ENCODE measurements at places on chromosomes 16 and 17.

- DNase-seq: no peak
These were observed 8.4 kb upstream of the PPP1R1B start for GRCh38 chr17:39618246-39618913.

- DNase-seq: peak; percentile 34
These were observed at the start of gene SEZ6 for GRCh38 chr17:29005936-29006511. TSS of gene SEZ6 (minus strand) at chr17:29006033. CDS start at chr17:29005869, 164 bp downstream.

GRCh38 chr17:82893779-82894178 is 54.0 kb upstream of the ZNF750 start:
- DNase-seq: no peak

GRCh38 chr17:9057310-9057709 is 36.0 kb downstream of the NTN1 start:
- DNase-seq: no peak

DNA sequence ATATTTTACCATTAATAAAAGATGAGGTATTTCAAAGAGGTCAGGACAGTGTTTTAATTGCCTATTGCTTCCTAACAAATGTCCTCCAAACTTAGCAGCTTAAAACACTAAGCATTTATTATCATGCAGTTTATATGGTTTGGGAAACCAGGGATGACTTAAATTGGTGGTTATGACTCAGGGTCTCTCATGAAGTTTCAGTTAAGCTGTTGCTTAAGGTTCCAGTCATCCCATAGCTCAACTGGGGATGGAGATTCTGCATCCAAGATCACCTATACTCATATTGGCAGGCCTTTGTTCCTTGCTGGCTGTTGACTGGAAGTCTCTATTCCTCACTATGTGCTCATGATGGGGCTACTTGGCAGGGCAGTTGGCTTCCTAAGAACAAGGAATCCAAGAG is 1329.9 kb upstream of the GOT2 start:
- no peak for DNase-seq

DNA sequence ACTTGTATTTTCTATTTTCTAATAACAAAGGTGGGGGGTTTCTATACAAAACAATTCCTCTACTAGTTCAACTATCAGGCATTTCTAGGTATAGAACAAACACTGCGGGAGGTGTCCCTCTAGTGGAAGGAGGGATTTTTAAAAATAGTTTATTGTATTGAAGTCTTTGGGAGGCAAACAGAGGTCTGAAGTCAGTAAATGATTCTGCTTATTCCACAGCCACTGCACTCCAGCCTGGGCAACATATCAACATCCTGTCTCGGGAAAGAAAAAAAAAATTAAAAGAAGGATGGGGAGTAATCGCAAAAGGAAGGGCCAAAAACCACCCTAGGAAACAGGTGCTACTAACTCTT is 648 bp upstream of the ERCC4 start:
- peak; percentile 54 for DNase-seq

- DNase-seq: no peak
These were observed 110.0 kb downstream of the N4BP1 start for GRCh38 chr16:48499923-48500381.

GRCh38 chr17:74779948-74780400 is 3.8 kb upstream of the NAT9 start:
- DNase-seq: peak; percentile 79

- DNase-seq: no peak
These were observed 140.8 kb downstream of the PRKCA start for GRCh38 chr17:66443166-66443565.

GRCh38 chr16:86086471-86086870 is 187.5 kb downstream of the IRF8 start:
- DNase-seq: no peak

DNA sequence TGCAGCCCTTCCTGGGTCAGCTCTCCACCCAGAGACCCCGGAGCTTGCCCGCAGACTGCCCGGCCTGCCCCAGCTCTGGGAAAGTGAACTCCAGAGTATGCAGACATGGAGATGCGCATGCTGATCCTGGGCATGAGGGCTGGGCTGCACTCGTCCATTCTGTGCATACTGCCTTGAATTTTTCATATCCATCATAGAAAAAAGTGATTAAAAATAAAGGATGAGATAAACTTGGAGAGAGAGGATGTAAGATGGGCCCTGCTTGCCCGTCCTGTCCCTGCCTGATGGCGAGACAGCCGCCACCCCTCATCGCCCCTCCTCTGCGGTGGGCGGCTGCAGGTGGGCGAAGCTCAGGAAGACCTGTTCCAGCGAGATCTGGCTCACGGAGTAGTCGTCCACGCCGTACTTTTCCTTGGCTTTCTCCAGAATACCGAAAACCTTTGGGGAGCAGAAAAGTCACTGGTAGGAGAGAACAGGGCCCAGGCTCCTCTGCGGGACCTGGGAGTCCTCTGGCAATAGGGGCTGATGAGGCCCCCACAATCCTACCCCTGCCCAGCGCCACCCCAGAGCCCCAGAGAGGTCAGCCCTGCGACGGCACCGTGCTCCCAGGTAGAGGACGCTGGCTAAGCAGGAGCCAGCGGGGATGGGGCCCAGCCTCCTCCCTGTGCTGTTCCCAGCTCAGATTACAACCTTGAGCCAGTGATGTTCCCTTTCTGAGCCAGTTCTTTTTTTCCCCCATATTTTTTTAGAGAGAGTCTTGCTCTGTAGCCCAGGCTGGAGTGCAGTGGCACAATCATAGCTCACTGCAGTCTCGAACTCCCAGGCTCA is 8.7 kb upstream of the RNPS1 start:
- DNase-seq: no peak

- no peak for DNase-seq
These were observed 615.7 kb upstream of the SALL1 start for GRCh38 chr16:51766739-51767138.

Measured in CD4-positive, alpha-beta T cell treated with Interleukin-2 at 100 ng/mL for 4 hours (primary cell).